Amniotic epithelial cell (primary cell): ENCODE measurements at places on chromosomes 1 and 21.

DNA sequence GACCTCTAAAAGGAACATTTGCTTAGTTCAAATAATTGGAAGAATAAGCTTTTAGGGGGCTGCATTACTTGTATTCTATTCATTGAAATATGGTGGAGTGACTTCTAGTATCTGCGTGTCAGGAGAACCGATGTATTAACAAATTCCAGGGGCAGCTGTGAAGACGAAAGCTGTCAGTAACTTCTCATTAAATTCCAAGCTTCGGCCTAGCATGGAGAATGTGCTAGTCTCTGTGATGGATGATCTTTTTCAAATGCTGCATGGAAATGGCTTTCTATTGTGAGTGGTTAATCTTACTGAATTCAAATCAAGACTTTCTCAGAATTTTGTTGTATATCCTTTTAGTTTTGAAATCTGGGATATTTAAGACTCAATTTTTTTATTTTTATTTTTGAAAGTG, 429.9 kb downstream of the ADGRL2 start:
- no peak for DNase-seq

- no peak for DNase-seq
Observed at GRCh38 chr1:178937695-178938094, 66.8 kb upstream of the ANGPTL1 start.

- DNase-seq: no peak
Observed at GRCh38 chr1:232667094-232667777, 37.3 kb upstream of the SIPA1L2 start.

GRCh38 chr1:215267495-215267894, 185.0 kb downstream of the KCNK2 start:
- DNase-seq: no peak

DNA sequence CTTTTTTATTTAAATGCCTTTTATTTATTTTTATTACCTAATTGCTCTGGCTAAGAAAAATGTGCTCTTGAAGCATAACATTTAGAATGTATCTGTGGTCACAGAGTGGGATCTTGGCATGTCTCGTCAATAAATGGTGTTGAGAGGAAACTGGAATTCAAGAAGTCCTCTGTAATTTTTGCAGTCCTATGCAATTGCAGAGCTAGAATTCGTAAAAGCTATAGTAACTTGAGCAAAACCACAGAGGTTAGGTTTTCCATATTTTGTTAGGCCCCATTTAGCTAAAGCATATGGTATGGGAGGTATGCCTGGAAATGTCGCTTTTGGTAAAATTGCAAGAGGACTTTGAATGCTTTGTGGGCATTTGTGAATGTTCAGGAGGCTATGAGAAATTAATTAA, 466.7 kb upstream of the NFIA start:
- DNase-seq: no peak

DNA sequence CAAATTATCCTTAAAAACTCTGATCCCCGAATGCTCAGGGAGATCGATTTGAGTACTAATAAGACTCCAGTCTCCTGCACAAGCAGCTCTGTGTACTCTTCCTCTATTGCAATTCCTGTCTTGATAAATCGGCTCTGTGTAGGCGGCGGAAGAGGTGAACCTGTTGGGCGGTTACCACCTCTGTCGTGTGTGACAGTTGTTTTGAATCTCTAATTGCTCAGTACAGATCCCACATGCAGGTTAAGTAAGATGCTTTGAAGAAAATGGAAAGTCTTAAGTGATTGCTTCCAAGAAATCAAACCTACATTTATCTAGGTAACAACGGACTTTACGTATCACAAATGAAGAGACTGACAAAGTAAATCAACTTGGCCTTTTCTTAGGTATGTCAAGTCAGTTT, 35.5 kb downstream of the COA6 start:
- DNase-seq: no peak

DNA sequence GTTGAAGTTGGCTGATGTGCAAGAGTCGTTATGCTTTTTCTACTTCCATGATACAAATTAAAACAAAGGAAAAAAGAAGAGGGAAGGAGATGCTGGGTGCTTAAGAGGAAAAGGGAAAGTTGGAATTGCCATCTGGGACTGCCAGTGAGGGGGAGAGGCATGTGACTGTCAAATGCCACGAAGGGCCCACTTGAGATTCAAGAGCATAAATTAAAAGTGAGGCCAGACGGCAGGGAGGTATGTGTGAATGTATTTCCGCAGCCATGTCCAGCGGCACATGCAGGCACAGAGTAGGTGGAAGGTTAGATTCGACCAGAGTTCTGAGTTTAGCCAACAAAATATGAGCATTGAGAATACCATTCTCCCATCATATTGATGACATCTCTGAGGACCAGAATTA, 32.0 kb downstream of the NFASC start:
- no peak for DNase-seq

DNA sequence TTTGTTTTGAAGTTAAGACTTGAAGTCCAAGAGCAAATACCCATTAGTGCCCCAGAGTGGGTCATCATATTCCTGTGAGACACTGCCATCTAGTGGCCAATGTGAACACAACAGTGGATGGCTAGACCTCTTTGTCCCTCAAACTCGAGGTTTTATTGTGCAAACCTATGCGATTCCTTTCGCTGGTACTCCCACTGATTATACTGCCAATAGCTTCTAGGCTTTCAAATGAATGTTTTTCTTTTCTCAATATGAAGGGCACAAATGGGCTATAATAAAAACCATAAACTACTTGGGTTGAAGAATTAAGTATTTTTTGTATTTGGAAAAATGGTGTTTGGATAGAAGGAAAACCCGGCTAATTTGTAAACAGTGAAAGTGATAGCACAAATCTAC, 100.4 kb upstream of the ZNF281 start:
- DNase-seq: peak; percentile 83

DNA sequence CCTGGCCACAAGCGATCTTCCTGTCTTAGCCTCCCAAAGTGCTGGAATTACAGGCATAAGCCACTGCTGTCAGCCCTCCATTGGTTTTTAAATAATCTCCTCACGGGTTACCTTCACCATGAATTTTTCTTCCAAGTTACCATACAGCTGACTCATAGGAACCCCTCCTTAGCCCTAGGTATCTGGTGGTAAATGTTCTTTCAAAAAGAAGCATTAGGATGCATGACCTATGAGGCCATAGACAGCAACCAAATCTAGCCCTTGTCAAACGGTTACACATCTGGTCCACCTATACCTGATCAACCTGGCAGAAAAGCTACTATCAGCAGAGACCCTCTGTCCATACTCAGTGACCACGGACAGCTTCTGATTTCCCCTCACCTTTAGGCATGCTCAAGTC, 12.7 kb upstream of the DEGS1 start:
- no peak for DNase-seq
